ENCODE measurements at places on chromosomes 5 and 9.

- DNase-seq: no peak
Measured at GRCh38 chr9:115712981-115713380, 440.6 kb upstream of the PAPPA start.

GRCh38 chr5:174243904-174244303 is 198.4 kb downstream of the NSG2 start:
- no peak for DNase-seq

DNA sequence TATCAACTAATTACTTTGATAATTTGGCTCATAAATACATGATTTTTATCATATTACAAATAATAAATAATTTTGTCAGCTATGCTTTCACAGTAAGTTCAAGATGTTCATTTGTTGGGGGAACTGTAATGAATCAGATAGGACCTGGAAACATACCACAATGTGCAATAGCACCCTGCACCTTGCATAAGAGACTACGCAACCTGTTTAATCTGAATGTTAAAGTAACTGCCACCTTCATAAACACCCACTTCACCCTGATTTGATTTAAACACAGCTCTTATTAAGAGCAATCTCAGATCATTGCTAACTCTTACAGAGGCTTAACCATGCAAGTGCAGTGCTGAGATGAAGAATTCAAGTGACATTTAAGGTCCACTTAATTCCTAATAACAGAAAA is 69.1 kb upstream of the GABRA1 start:
- DNase-seq: no peak

DNA sequence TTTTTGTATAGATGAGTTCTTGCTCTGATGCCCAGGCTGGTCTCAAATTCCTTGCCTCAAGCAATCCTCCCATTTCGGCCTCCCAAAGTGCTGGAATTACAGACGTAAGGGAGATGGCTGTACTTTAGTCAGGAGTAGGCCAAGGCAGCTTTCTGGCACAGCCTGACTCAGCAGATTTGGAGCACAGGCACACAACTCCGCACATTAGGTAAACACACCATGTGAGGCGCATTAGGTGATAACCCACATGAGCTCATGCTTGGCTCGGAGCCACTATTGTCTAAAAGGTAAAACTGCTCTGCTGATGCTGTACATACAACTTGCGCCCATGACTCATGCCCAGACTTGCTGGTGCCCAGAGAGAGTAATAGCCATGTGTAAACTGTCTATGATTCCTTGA is 1157.9 kb downstream of the TAF11L14 start:
- DNase-seq: no peak

DNA sequence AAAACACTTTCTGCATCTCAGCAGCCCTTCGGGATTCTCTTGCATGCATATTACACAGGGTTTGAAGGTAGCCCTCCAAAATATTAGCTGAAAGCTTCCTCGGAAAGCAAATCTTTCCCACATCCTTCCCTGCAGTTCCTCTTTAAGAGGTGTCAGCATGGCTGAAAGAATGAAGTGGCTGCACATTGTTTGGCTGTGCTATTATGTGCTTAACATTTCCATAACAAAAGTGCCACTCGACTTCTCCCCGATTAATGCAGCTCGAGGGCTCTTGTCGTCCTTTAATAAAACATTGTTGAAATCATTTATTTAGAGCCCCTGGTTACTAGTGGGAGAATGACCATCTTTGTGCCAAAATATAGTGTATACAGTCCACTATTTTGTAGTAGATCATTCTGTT is 6.5 kb downstream of the GAS1 start:
- DNase-seq: no peak

DNA sequence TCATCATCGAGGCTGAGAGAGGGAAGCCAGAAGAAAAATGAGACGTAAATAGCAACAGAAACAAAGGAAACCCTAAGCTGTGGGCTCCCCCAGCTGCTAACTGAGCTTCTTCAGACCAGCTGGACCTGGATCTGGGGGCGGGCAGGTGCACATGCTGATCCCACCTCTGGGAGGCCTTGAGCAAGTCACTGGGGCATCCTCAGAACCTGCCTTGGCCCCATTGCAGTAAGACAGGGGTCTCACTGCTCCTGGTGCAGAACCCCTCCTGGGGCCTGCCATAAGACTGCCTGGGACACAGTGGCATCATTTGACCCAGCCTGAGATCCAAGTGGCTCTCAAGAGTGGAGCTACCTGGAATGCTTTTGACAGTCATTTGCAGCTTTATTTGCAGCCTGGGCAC is 77.4 kb downstream of the PHF2 start:
- no peak for DNase-seq

GRCh38 chr5:78245136-78245535 is 49.4 kb downstream of the AP3B1 start:
- DNase-seq: no peak

DNA sequence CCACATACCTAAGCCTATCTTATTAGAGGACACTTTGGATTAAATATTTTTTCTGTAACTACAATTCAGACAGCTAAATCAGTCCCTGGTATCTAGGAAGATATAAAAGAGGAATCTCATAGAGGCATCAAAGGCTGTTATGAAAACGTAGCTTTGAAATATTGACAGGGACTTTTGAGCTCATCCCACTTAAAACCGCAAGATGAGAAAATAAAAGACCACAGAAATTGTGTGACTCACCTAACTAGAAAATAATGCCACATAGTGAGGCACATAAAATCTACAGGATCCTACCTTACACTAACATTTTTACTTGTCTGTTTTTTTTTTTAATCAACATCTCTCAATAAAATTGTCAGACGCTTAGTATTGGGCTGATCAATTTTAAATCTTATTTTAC is 686.5 kb upstream of the COX7C start:
- DNase-seq: no peak

GRCh38 chr5:74201334-74202081 is 439.0 kb downstream of the ENC1 start:
- no peak for DNase-seq

DNA sequence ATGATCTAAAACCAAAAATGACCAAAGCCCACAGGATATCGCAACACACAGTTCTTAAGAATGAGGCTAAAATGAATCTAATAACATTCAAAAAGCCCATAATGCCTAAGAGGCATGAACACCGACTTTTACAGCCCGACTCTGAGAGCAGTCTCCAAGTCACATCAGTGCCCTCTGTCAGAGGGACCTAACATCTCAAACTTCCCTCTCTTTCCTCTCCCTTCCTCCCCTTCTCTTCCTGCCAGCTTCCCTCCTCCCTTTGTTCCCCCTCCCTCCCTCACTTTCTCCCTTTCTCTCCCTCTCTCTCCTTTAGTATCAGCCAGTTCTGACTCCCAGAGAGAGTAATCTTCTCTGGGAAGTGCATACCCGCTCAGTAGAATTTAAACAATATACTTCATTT is 154.4 kb downstream of the GLIS3 start:
- DNase-seq: no peak

- no peak for DNase-seq
Measured at GRCh38 chr9:100125236-100125635, 26.2 kb downstream of the INVS start.

- no peak for DNase-seq
Measured at GRCh38 chr5:178238711-178239592, 6.3 kb upstream of the PHYKPL start.

- DNase-seq: no peak
Measured at GRCh38 chr5:135600152-135600570, 21.4 kb upstream of the CXCL14 start.

DNA sequence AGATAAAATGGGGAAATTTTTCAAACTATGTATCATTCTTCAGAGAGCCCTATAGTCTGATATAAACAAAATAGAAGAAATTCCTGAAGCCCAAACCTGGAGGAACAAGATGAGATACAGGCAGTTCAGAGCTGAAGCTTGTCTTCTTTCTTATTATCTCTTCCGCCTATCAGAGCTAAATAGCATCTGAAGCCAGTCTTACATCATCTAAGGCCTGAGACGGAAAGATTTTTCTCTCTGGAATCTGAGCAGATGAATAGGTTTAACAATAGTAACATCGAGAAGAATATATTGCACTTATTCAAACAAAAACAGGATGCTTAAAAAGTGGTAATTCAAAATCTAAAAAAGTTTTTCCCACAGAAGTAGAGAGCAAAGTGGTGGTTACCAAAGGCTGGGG is 59.8 kb downstream of the LPAR1 start:
- DNase-seq: no peak

- DNase-seq: no peak
Measured at GRCh38 chr9:35834260-35835215, 5.5 kb downstream of the TMEM8B start.

- no peak for DNase-seq
Measured at GRCh38 chr9:82275258-82275927, 286.8 kb downstream of the SPATA31D1 start.

GRCh38 chr9:136114610-136115009 is 4.1 kb downstream of the TMEM250 start:
- no peak for DNase-seq

GRCh38 chr5:179270581-179271427 is 74.5 kb downstream of the ADAMTS2 start:
- DNase-seq: no peak

DNA sequence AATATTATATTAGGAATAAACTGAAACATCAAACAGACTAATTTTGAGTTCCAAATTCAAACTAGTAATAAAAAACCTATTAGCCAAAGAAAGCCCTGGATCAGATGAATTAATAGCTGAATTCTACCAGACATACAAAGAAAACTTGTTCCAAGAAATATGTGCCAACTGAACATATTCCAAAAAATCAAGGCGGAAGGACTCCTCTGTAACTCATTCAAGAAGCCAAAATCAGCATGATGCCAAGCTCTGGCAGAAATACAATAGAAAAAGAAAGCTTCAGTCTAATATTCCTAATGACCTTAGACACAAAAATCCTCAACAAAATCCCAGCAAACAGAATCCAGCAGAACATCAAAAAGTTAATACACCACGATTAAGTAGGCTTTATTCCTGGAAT is 619.1 kb upstream of the COX7C start:
- DNase-seq: no peak

DNA sequence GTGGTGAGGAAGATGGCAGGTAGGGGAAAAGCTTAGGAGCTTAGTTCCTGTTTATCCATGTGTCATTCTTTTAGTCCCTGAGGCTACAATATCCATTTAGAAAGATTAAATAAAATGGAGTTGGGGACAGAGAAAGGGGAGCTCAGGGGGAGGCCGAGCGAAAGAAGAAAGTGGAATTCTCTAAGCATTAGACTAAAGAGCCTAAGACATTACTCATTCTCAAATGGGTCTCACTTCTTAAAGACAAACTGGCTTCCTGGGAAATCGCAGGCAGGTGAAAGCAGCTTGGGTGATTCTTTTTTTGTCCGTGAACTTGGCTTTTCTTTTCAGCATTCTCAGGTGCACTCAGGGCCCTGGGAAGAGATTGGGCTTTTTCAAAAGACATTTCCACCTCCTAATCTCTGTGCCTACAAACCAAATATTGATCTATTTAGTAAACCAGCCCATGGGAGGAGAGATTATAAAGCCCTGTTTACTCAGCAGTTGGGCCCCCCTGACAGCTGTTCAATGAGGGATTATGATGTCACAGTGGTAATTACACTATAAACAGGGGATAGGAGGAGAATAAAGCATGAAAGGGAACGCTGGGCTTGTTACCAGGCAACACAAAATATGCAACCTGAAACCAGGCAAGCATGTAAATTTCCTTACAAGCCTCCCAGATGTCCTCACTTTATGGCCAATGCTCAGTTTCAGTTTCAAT is 584.0 kb downstream of the ACTL7B start:
- DNase-seq: no peak

DNA sequence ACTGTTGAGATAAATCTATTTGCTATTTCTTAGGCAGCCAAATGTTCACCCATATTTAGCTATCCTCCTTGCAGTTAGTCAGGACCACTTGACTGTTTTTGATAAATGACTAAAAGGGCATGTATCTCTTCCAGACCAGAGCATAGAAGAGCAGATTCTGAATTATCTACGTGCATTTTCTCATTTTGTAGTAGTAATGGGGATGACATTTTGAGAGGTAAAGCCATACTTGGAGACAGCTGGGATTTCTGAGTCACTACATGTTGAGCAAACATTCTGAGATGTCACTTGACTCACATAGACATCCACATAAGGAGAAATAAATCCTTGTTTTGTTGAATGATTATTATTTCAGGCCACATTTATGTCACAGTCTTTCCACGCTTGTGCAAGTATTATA is 297.6 kb downstream of the CDH10 start:
- no peak for DNase-seq

- no peak for DNase-seq
Measured at GRCh38 chr9:124368692-124369091, 46.5 kb downstream of the PSMB7 start.

- DNase-seq: no peak
Measured at GRCh38 chr5:123543438-123543837, 31.5 kb downstream of the CSNK1G3 start.

GRCh38 chr5:104172976-104173375 is 610.4 kb upstream of the NUDT12 start:
- no peak for DNase-seq

DNA sequence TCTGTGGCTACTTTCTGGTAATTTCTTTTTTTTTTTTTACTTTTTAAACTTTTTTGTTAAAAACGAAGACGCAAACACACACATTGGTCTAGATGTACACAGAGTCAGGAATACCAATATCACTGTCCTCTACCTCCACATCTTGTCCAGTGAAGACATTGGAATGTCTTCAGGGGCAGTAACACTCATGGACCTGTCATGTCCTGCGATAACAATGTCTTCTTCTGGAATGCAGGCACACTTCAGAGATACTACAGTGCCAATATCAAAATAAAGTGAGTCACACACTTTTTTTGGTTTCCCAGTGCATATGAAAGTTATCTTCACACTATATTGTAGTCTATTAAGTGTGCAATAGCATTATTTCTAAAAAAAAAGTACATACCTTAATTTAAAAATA is 175.9 kb downstream of the ARRDC3 start:
- DNase-seq: no peak

- no peak for DNase-seq
Measured at GRCh38 chr5:6686915-6687409, 26.3 kb upstream of the TENT4A start.

DNA sequence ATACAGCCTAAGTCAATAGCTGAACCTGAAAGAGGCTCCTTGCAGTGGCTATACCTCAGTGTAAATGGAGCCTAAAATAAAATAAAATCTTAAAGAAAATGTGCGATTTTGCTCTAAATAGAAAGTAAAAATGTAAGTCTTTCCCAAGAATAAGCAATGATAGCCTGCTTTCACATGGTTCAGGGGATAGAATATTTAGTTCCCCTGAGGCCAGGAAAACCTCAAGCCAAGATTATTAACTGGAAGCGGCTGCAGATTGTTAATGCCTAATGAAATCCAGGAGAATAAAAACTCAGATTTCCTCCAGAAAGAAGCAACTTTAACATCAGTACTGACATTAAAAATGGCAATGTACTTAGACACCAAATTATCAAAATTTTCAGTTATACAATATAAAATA is 463.7 kb downstream of the CYLC2 start:
- DNase-seq: no peak

GRCh38 chr5:83767409-83767992 is 46.8 kb upstream of the HAPLN1 start:
- no peak for DNase-seq

DNA sequence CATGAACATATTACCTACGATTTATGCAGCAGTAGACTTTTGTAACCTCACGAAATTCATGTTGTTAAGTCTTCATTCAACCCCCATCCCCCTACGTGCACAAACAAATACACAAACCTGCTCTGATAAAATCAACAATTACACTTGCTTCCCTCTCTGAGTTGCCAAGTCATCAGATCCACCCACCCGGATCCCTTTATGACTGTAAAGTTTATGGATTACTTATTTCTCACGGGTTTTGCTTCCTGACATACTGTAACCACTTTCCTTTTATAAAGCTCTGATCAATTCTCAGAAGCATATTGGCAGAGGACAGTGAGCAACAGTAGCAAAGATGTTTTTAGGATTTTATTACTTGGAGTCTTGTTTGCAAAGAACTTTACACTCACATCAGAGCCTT is 70.5 kb downstream of the MLLT3 start:
- DNase-seq: no peak

- no peak for DNase-seq
Measured at GRCh38 chr5:146238973-146239372, 35.6 kb downstream of the RBM27 start.
